Fibroblast of upper back skin (primary cell): ENCODE measurements at places on chromosomes 2 and 18.

DNA sequence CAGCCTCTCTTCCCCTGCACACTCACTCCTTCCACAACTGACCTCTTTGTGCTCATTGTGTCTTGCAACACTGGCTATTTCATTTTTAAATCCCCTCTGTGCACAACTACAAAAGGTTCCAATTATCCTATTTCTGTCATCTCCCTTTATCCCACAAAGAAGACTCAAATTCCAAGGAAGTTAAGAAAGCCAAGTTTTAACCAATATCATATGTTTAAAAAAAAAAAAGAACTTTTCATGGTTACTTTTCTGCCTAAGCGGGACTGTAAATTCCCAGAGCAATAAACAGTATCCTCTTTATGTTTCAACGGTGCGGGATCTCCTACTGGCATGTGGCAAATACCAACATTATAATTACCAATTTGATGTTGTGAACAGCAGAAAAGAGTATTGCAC, 83.8 kb downstream of the DOCK10 start:
- peak; percentile 91 for DNase-seq

GRCh38 chr2:136408795-136409194, 290.8 kb upstream of the CXCR4 start:
- no peak for DNase-seq

- DNase-seq = no peak
Measured at GRCh38 chr18:59986139-59986538, 86.3 kb downstream of the PMAIP1 start.

GRCh38 chr18:45755934-45756333, 32.0 kb downstream of the SLC14A1 start:
- DNase-seq = peak; percentile 62

DNA sequence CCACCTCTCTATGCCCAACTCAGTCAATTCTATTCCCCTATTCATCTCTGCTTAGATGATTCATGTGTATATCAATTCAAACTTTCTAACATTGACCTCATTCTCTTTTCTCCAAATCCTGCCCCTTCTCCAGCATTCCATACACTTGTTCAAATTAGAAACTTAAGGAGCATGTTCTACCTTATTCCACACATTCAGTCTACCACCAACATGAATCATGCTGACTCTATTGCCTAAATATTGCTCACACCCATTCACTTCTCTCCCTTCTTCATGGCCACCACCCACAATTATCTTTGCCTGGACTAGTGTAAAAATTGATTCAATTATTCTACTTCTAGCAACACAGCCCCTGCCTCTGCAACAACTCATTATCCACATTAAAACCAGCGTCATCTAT, 147.5 kb downstream of the VWC2L start:
- no peak for DNase-seq

GRCh38 chr18:49360582-49360981, 99.9 kb downstream of the DYM start:
- no peak for DNase-seq

DNA sequence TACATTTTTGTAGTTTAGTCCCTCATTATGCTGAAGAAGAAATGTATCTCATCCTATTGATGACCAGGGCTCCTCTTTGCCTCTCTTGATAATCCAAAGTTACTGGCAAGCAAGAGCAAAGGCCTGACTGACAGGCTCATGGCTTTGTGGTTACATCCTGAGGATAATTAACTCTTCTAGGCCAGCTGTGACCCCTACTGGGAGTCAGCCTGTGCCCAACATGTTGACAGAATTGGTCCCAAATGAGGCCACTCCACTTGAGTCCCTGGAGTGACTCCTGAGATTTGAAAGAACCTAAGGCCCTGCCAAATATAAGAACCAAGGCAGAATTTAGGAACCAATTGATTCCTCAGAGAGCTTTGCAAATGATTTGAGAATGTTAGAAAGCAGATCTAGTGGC, 973.8 kb upstream of the CELF4 start:
- no peak for DNase-seq
